ENCODE measurements at places on chromosomes 16 and 17.

- DNase-seq: no peak
These were observed 16.0 kb downstream of the SLC38A8 start for GRCh38 chr16:84026606-84027005.

DNA sequence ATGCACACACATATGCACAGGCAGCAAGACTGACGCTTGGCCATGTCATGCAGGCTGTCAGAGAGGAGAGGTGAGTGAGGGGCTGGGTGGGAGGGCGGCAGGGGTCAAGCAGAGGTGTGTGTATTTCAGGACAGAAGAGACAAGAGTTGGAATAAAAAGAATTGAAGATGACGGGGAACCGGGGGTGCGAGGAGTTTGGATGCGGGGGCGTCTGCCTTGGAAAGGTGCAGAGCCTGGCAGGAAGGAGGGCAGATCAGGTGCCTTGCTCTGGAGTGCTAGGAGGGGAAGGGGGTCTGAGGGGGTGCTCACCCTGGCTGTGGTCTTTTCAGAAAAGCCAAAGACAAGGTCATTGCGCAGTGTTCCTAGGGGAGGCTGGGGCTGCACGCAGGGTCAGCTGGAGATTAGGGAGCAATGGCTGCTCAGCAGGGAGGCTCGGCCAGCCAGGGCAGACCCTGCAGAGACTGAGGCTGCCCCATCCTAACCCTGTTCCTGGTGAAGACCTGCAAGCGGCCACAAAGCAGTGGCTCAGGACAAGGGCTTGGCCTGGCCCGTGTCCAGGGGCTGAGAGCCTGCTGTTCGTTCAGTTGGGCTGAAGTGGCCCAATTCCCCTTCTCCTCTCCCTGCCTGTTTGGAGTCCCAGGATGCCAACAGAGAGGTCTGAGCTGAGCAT is 23.7 kb upstream of the CBX4 start:
- DNase-seq: no peak

GRCh38 chr17:74827800-74828199 is 31.9 kb downstream of the GRIN2C start:
- DNase-seq: no peak

- no peak for DNase-seq
These were observed 585 bp downstream of the MLKL start for GRCh38 chr16:74700116-74700437.

DNA sequence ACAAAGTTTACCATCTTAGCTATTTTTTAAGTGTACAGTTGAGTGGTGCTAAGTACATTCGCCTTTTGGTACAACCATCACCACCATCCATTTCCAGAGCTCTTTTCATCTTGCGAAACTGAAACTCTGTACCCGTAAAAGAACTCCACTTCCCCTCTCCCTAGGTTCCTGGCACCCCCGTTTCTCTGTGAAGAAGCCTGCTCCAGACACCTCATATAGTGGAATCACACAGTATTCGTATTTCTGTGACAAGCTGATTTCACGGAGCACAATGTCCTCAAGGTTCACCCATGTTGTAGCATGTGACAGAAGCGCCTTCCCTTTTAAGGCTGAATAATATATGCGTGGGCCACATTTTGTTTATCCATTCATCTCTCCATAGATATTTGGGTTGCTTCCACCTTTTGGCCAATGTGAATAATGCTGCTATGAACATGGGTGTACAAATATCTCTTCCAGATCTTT is 54.2 kb upstream of the MAP3K14 start:
- no peak for DNase-seq

GRCh38 chr16:83882163-83882885 is 16.6 kb upstream of the MLYCD start:
- no peak for DNase-seq

DNA sequence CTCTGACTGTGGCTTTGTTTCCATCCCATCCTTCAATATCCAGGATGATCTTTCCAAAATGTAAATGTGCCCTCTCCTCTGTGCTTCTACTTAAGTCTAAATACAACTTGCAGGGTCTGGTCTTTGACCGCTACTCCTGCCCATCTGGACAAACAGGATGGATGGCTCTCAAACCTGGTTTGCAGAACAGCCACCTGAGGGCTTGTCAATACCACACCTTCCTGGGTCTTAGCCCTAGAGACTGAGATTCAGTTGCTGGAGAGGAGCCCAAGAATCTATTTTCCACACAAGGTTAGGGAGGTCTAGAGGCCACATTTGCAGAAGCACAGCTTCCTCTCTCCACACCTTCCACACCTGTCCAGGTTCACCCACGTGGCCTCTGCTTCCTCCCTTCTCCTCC is 1.9 kb upstream of the GRB7 start:
- no peak for DNase-seq

- no peak for DNase-seq
These were observed 56.4 kb downstream of the JPH3 start for GRCh38 chr16:87658564-87659225.

DNA sequence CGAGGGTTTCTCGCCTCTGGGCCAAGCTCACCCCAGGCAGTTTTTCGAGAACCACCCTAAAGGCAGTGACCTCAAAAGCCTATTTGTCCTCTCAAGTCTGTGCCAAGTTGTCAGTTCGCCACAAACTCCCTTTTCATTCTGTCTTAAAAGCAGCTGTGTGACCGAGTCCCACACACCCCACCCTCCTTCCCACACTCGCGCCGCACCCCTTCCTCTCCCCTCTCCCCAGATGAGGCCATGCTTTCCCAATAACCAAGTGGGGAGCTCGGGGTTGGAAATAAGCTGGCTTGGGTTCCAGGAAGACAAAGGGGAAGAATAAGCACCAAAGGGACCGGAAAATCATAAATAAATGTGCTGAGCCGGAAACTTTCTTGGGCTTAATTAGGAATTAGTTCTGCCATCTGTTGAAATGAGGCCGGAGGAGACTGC is 36.7 kb downstream of the GRIN2C start:
- DNase-seq: no peak

- DNase-seq: no peak
These were observed 223.7 kb downstream of the ZNF423 start for GRCh38 chr16:49632086-49632794.

DNA sequence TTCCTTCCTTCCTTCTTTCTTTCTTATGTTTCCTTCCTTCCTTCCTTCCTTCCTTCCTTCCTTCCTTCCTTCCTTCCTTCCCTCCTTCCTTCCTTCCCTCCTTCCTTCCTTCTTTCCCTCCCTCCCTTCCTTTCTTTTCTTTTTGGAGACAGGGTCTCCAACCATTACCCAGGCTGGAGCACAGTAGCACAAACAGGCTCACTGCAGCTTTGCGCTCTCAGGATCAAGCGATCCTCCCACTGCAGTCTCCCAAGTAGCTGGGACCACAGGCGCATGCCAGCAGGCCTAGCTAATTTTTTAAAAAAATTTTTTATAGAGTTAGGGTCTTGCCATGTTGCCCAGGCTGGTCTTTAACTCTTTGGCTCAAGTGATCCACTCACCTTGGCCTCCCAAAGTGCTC is 31.8 kb upstream of the ZKSCAN2 start:
- no peak for DNase-seq

- no peak for DNase-seq
These were observed 5.2 kb downstream of the TRAF4 start for GRCh38 chr17:28748852-28749515.

DNA sequence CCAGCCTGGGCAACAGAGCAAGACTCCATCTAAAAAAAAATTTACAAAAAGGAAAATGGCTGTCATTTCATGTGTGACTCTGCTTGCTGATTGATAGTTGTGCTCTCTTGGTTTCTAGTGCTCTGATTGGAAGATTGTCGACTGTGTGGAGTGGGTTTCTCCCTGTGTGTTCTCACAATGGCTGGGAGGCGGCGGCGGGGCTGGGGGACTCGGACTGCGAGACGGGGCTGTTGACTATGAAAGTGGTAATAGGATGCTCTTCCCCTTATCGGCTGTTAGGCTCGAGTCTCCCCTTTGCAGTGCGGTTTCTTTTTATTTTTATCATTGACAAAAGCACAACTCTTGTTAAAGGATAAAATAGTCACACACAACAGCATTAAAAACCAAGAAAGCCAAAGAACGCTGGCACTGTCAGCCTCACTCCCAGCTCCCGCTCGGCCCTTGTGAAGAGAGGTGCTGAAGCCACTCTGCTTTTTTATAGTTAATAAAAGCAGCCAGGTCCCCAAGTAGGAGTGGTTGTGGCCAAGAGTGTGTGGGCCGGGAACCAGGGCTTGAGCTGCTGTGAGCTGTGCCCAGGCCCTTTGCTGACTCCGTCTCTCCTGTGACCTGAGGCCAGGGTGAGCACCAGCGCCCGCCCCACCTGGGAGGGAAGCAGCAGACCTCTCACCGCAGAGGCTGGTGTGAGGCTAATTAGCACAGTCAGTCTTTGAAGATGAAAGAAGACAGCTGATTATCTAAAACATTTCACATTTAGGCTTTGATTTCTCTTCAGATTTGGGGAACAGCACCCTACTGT is 36.5 kb downstream of the TBCD start:
- DNase-seq: no peak

GRCh38 chr16:3792472-3793012 is 75.2 kb upstream of the TRAP1 start:
- DNase-seq: no peak

DNA sequence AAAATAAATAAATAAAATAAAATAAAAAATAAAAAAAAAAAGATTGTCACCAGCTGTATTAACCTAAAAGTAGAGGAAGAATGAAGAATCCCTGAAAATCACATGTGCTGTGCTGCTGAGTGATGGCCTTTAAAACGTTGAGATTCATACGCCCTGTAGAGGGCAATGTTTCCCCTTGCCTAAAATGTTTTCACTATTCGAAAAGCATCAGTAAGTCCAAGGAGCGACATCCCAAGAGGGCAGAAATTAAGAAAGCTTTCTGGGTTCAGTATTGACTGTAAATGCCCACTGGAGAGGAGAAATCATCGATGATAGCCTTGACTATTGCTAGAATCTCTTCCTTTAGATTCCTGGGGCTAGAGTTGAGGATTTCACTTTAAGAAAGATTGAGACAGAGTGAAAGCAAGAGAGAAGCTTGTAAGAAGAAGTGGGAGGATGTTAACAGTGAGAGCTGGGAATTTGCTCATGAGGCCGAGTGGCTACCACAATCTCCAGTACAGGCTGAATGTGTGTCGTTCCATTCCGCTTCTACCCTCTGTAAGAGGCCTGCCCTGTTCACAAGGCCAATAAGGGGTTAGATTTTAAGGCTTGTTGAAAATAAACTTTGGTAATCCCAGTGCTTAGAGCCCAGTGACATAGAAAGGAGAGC is 170.8 kb upstream of the FAM20A start:
- DNase-seq: peak; percentile 87

DNA sequence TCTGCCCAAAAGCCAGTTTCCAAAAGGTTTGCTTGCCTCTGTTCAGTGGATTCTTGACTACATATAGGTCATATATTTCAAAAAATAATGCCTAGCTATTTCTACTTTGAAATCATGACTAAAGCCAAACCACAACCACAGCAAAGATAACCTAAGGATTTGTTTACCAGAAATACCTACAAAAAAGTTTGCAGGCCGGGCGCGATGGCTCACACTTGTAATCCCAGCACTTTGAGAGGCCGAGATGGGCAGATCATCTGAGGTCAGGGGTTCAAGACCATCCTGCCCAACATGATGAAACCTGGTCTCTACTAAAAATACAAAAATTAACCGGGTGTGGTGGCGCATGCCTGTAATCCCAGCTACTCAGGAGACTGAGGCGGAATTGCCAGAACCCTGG is 15.2 kb downstream of the CARHSP1 start:
- DNase-seq: no peak

DNA sequence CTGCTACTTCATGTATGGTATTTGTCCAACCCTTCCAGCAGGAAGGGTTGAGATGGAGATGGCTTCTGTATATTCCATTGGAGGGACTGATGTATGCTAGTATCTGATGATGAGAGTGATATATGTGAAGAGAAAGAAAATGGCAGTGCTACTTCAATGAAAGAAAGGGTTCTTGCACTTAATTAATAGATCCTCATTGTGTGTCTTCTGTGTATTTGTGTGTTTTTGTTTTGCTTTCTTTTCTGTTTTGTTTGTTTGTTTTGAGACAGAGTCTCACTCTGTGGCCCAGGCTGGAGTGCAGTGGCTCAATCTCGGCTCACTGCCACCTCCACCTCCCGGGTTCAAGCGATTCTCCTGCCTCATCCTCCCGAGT is 61.2 kb upstream of the CRYM start:
- DNase-seq: no peak

- no peak for DNase-seq
These were observed 6.6 kb upstream of the VASN start for GRCh38 chr16:4365014-4365406.

DNA sequence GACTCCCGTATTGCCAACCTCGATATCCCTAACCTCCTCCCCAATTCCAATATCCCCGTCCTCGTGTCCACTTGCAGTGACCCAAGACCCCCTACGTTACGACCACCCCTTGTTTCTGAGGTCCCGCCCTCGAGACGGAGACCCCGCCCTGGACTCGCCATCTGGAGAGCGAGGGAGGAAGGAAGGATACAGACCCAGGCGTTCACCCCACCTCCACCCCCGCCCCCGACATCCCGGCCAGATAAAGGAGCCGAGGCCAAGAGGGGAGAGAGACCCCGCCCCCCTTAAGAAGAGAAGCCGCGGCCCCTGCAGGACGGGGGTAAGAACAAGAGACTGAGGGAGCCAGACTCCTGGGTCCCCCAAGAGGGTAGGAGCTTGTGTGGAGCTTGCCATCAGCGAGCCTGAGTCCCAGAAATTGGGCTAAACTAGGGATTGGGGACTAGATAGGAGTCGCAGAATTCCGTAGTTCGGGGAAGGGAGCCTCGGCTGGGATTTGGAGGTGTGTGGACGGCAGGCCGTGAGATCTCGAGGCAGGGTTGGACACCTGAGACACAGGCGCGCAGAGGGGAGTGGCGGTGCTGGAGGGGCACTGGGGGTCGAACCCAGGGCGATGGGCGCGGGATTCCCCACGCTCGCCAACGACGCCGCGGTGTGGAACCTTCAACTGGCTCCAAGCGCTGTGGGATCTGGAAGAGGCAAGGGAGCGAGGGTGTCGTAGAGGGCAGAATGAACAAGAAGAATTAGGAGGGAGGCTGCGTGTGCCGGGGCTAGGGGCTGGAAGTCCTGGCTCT is at the start of gene BCL6B:
TSS of gene BCL6B (plus strand) at position 270 of the 791 bp plus-strand sequence. CDS start 622 bp downstream, outside the sequence.
- no peak for DNase-seq

- peak; percentile 68 for DNase-seq
These were observed 18.6 kb downstream of the CREBBP start for GRCh38 chr16:3861808-3862451.

DNA sequence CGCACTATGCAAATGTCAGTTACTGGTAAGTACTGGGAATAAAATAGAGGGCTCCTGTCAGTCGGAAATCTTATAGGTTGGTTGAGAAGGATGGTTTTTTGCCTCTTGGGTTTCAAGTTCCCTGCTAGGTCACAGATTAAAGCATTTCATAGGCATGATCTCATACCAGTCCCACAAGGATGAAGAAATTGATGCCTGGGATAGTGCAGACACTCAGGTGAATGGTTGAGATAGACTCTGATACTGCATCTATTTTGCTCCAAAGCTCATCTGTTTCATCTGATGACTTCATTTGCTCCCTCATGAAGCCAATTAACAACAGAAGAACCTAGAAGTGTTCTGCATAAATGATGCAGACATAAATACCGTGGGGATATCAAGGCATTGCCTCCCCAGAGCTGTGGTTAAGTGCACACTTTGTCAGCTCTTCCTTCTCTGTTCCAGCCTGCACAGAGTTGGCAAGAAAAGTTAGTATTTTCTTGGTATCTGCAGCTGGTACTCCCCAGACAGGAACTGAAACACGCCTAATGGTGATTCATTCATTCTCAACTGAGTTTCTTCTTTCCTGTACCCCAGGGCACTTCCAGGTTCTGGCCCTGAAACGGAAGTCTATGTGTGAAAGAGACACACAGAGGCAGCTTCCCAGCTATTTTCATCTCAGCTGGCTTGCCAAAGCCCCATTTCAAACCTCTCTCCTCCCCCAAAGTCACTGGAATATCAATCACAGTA is 418.3 kb upstream of the SALL1 start:
- no peak for DNase-seq

GRCh38 chr16:67446968-67447507 is 16.1 kb downstream of the HSD11B2 start:
- DNase-seq: no peak
